Lower leg skin (tissue), 4 donors: ENCODE measurements at places on chromosomes 3 and 15. TPM values are rescaled to one million over a fixed set of nuclear protein-coding genes. Genes with fewer than 3 reads are reported as not detected.

NTRK3 gene
- total RNA-seq = 5.3 TPM

CYP8B1 gene
- total RNA-seq = not detected

AADACL2 gene
- 73.1 TPM for total RNA-seq

SMCO1 gene
- not detected for total RNA-seq

ABHD10 gene
- 17.6 TPM for total RNA-seq

ACKR2 gene
- total RNA-seq = 4.2 TPM

MYRIP gene
- 1.7 TPM for total RNA-seq

TICRR gene
- total RNA-seq = 0.32 TPM

PRSS50 gene
- total RNA-seq = not detected

CNTN6 gene
- not detected for total RNA-seq

TLR9 gene
- 0.19 TPM for total RNA-seq

- DNase-seq = no peak
These were observed 49.2 kb downstream of the GLCE start for GRCh38 chr15:69209661-69210060.

- DNase-seq = no peak
These were observed 30.3 kb upstream of the FSTL1 start for GRCh38 chr3:120481081-120481480.

DNA sequence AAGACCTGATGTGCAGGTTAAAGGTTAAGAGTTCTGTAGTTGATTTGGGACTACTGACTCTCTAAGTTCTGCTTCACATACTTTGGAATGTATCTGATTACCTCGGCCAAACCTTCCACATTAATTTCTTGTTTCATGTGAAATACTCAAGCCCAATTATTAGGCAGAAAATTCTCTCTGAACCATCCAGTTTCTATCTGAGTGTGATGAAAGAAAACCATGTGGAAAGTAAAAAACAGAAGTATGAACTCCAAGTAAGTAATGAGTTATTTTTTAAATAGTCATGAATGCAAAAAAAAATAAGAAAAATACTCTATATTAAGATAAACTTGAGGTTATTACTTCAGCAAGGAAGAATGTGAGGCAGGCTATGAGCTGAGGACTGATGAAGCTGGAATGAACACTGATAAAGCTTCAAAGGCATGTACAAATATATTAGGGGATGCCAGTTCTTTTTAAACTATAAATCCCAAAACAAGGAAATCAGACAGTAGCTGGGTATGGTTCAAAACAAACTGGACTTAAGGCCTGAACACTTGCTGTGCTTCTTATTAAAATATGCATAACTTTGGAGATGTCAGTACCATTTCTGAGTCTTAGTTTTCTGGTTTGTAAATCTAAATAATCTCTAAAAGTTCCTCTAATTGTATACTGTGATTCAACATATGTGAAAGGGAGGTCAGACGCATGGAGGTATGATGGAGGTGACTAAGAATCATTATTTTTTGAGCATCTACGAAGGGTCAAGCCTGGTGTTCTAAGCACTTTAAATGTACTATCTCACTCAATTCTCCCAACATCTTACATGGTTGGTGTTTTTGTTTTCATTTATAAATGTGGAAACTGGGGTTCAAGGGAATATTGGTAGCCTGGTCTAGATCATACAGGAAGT lies 59.6 kb downstream of the COL6A6 start:
- no peak for DNase-seq

DNA sequence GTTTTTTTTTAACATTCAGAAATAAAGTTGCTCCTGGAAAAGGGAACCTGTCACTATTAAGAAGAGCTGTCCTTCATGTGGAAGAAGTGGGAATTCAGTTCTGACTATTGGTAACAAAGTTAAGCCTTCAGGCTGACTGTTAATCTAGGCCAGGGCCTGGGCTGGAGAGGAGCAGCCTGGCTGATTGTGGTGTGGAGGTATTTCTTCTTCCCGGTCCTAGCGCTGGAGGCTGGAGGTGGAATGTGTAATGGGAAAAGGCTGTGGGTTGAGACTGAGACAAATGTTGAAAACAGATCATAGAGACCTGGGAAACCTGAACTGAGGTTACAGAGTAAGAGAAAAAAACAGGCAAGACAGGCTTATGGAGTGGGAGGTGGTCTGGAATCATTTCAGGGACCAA lies 23.8 kb upstream of the SH3BP5 start:
- no peak for DNase-seq

DNA sequence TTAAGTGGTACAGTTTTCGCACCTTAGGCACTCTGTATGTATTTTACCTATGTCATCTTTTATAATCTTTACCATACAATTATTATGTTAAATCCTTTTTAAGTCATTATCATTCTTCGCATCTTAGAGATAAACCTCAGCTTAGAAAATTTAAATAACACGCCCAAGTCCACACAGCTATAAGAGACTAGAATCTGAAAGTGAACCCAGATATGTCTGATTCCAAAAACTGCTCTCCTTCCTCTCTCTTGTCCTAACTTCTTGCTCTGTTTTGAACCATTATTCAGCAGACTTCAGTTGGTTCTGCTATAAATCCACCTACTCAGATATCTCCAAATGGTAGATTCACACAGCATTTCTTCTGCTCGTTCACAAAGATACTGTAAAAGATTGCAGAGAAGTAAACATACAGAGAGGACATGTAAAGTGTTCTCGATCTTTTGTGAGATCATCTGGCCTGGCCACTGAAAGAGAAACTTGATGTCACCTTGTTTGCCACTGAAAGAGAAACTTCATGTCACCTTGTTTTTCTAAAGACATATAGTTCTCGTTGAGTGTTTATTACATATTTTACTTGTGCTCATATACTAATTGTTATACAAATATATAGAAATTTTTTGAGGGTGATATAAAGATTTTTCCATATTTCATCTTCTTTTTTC lies 533.2 kb downstream of the GRM7 start:
- no peak for DNase-seq

DNA sequence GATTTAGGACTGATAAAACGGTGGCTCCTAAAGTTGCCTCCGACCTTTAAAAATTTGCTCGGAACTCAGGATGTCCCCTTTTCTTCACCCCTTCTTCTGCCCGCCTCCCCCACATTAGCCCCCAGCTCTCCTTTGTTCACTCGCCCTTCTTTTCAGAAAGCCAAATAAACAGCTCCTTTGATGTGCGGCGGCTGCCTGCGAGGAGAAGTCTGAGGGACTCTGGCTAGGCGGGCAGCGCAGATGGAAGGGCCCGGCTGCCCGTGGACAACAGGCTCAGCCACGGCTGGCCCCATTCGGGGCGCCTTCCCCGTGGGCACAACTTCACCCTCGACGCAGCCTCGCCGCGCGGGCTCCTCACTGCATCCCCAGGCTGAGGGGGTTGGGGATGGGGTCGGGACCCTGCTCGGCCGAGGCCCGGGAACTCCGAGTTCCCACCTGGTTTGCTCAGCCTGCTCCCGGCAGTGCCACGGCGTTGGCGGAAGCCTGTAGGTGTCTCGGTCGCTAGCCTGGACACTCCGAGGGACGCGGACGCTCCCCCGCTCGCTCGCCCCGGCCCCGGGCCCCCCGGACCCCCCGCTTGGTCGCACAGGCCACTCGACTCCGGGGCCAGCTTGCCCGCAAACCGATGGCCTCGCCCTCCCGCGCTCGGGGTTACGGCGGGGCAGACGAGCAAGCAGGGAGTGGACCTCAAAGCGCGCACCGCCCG lies 897 bp upstream of the TLE3 start:
- DNase-seq = peak; percentile 94

GRCh38 chr3:127614928-127615589 lies 13.9 kb upstream of the PODXL2 start:
- DNase-seq = no peak

- peak; percentile 71 for DNase-seq
These were observed 57.5 kb upstream of the HERC1 start for GRCh38 chr15:63891079-63891767.

DNA sequence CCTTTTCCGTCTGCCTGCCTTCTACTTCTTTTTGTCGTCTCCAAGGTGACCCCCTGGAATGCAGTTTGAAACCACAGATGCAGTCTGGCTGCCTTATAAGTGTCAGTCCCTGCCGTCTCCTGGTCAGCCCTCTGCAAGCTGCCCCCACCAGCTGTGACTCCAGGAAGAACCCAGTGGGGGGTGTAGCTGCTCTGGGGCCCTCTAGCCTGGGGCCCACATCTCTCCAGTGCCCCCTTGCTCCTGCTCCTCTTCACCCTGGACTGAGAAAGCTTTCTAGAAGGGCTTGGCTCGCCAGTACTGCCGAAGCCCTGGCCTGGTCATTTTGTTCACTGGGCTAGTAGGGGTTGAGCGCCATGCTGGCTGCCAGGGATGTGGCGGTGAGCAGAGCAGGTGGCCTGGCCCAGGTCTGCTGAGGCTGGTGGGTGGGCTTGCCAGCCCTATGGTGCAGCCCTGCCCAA lies 21.3 kb downstream of the SYNM start:
- DNase-seq = no peak

DNA sequence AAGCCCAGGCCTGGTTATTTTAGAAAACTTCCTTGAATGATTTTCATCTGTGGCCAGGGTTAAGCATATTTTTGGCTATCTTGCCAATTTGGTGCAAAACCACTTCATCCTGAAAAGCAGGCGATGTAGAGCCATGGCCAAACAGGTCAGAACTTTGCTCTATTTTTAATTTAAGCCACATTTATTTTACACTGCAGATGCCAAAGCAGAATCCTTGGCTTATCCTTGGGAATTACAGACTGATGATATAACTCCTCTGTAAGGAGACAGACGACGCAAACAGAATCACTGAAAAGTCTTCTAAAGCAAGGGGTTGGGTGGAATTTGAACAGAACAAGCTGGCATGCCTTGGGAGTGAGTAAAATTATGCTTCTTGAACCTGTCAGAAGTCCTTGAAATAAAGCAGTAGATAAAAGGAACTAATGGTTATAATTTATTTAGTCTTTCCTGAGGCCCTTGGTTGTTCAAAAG lies 121.9 kb downstream of the CHST2 start:
- DNase-seq = no peak

DNA sequence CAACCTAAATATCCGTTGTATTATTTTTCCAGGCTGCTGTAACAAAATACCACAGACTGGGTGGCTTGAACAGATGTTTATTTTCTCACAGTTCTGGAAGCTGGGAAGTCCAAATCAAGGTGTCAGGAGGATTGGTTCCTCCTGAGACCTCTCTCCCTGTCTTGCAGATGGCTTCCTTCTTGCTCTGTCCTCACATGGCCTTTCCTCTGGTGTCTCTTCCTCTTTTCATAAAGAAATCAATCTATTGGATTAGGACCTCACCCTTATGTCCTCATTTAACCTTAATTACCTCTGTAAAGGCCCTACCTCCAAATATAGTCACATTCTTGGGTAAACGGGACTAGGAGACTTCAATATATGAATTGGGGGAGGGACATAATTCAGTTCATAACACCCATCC lies 89.2 kb upstream of the PLCL2 start:
- DNase-seq = no peak

DNA sequence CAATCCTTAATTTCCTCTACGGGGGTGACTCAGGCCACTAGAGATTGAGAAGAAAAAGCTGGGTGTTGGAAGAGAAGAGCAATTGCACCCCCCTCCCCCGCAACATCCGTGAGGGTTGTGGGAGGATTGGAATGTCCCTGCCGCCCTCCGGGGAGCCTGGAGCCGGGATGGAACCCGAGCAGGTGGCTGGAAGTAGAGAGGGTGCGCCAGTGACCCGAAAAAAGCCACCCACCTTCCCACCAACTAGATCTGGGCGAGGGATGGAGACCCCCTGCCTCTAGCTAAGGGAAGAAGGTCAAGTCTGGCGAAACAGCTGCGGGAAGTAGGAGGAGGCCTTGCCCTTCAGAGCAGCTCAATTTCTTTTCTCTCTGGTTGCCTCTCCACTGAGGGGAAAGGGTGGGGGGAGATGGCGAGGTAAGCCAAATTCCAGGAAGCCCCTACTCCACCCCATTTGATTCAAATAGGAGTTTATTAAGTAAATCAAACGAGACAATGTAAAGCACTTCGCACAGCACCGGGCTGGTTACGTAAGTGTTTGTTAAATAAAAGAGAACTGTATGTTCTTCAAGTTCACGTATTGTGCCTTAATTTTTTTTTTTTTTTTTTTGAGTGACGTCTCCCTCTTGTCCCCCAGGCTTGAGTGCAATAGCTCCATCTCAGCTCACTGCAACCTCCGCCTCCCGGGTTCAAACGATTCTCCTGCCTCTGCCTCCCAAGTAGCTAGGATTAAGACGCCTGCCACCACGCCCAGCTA lies 1.1 kb upstream of the WWTR1 start:
- DNase-seq = peak; percentile 88

- no peak for DNase-seq
These were observed 3.4 kb downstream of the LRIG1 start for GRCh38 chr3:66497288-66497984.

DNA sequence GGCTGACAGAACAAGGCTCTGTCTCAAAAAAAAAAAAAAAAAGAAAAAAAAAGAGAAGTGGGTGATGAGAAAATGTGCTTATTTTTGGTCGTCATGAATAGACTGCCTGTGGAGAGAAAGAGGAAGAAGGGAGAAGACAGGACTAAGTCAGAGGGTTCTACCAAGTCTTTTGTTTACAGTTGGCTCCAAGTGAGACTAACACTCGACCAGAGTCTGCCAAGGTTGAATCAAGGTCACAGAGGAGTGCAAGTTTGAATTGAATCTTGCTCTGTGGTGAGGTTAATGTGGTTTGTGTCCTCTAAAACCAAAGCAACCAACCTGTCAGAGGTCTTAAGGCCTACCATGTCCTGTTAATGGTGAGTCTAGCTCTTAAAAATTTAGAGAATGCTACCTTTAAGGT lies 334.1 kb upstream of the GRM7 start:
- DNase-seq = no peak

GRCh38 chr3:15967577-15967976 lies 169.8 kb upstream of the ANKRD28 start:
- DNase-seq = no peak

- DNase-seq = no peak
These were observed 41.2 kb upstream of the BCL2A1 start for GRCh38 chr15:80012060-80012726.

- DNase-seq = no peak
These were observed 11.5 kb downstream of the ZIC4 start for GRCh38 chr3:147394884-147395225.

- no peak for DNase-seq
These were observed 8.6 kb downstream of the KLHL25 start for GRCh38 chr15:85785887-85786780.

- DNase-seq = peak; percentile 15
These were observed 326.4 kb upstream of the IGF1R start for GRCh38 chr15:98321896-98322295.

DNA sequence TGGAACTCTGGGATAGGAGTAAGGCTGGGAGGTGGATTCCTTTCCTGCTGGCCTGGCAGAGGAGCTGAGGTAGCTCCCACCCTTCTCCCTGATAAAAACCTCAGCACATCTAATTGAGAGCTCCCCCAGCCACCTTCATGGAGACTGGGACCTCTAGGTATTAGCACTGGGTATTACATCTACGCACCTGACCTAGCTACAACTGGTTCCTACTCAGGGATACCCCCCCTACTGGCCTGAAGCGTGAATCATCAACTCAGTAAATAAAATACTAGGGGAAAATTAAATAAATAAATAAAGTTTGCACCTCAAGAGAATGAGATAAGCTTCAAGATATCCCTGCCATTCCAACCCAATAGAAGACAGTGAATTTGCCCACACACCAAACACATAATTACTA lies 140.4 kb downstream of the NEK10 start:
- no peak for DNase-seq

- no peak for DNase-seq
These were observed 178.0 kb downstream of the FMN1 start for GRCh38 chr15:33016405-33017024.
